ENCODE measurements at places on chromosomes 12 and 14.

GRCh38 chr12:67354966-67355365 lies 85.8 kb downstream of the CAND1 start:
- DNase-seq = no peak

- DNase-seq = no peak
These were observed 61.0 kb downstream of the SRGAP1 start for GRCh38 chr12:63905544-63905943.

DNA sequence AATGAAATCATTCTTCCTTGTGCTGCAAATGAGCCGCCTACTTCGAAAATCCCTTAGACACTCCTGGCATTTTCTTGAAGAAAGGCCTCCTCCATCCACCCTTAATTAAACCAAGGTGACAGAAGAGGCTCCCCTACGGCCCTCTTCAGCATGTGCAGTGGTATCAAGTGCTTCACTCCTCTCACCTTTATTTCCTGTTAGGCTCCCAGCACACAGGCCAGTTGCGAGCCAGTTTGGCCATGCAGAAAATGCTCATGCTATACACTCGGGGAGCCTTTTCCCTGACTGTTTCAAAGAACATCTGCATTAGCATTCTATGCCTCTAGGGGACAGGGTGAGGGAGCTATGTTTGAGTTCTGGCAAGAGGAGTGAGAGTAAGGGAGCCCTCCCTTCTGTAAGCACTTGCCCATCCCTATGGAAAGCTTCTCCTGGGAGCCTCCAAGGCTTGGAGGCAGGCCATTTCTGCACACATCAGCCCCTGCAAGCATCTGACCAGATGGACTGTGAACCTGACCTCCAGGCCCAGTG lies 291.5 kb downstream of the RPS29 start:
- no peak for DNase-seq

GRCh38 chr14:20415782-20416206 lies 2.5 kb upstream of the TEP1 start:
- DNase-seq = no peak

- no peak for DNase-seq
These were observed 23.8 kb downstream of the MMP17 start for GRCh38 chr12:131851741-131852550.

DNA sequence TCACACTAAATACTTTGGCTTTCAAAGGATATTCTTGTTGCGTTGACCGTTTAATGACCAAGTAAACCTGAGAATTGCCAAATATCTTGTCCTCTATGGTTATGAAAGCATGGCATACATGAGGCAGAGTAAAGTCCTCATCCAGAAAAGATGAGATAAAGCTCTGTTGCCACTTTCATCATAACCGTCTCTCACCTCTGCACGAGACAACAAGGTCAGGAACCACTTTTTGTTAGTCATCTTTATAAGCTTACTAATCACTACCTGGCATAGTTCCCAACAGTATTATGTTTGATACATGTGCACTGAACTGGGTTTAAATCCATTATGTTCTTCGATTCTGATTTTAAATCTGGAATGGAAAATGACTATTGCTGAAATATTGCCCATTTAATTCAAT lies 31.3 kb downstream of the PTPRB start:
- no peak for DNase-seq

DNA sequence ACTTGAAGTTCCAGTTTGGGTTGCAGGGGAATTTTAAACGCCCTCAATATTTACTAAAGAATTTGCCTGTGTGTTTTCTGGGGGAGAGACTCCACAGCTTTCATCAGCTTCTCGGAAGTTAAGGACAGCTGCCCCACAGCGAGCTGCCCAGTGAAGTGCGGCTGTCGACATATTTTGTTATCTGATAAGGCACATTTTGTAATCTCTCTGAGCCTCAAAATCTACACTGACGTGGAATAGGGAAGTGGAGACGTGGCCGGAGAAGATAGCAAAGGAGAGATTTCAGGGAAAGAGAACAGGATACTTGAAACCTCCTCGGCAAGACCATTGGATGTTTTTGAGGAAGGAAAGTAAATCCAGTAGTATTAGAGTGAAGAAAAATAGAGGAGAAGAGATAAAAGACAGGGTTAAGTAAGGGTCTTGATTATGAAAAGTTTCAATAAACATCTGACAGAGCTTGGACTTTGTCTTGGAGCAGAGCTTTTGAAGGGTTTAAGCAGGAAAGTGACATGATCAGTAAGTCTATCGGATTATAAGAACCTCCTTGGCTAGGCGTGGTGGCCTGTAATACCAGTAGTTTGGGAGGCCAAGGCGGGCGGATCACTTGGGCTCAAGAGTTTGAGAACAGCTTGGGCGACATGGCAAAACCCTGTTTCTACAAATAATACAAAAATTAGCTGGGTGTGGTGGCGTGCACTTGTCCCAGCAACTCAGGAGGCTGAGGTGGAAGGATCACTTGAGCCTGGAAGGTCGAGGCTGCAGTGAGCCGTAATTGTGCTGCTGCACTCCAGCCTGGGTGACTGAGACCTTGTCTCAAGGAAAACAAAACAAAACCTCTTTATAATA lies 1.1 kb downstream of the POLR3B start:
- DNase-seq = peak; percentile 3

GRCh38 chr12:92551853-92552397 lies 150.9 kb upstream of the PLEKHG7 start:
- no peak for DNase-seq

GRCh38 chr12:113162102-113163029 lies 12.8 kb downstream of the CFAP73 start:
- no peak for DNase-seq

DNA sequence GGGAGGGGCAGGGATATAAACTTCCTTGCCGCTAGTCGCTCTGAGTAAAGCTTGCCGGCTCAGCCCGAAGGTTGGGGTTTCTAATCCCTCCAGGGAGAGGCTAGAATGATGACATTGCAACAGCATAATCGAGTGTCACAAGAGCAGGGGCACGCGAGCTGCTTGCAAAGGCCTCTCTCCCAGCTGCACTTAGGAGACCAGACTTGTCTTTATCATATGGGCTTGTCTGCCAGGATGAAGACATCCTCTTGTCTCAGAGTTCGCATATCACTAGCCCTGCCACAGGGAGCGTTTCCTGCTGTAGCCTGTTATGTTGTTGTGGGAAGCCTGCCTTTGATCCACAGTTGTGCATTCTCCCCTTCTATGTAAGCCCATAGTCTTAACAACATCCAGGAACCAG lies 180.0 kb downstream of the ESR2 start:
- DNase-seq = no peak

GRCh38 chr12:27549236-27549800 lies 25.3 kb downstream of the PPFIBP1 start:
- no peak for DNase-seq

- no peak for DNase-seq
These were observed 491.1 kb upstream of the RGS6 start for GRCh38 chr14:71441126-71441525.

GRCh38 chr12:105382771-105383622 lies 52.5 kb downstream of the C12orf75 start:
- peak; percentile 38 for DNase-seq

DNA sequence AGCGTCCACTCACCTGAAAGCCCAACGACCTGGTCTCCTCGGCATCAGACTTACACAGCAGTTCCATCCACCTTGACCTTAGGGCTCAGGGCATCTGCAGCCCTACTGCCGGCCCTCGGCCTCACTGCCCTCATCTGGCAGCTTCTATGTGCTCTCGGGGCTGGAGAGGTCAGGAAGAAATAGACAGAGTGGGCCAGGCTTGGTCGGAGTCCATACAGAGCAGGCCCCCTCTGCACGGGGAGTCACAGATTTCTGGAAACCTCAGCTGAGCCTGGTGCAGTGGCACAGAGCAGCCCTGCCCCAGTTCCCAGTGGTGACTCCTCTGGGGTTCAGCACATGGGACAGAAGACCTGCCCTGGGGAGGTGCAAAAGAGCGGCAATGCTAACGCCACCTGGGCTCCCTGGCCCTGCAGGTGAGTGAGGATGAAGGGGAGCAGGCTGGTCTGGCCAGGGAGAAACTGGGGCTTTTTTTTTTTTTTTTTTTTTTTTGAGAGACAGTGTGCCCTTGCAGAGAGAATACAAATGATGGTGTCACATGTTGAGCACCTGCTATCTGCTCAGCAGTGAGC lies 190.1 kb upstream of the PRMT8 start:
- no peak for DNase-seq

GRCh38 chr12:113244047-113244460 lies 22.8 kb downstream of the TPCN1 start:
- DNase-seq = no peak
